Fibroblast of lung (primary cell): ENCODE measurements at places on chromosomes 7 and 10.

- DNase-seq, result peak; percentile 36
These were observed 39.9 kb downstream of the DKK1 start for GRCh38 chr10:52353960-52354394.

GRCh38 chr7:103870664-103871063, 118.8 kb downstream of the RELN start:
- no peak for DNase-seq

- DNase-seq, result peak; percentile 1
These were observed 403.4 kb downstream of the DNAJB9 start for GRCh38 chr7:108973075-108973474.

GRCh38 chr10:35447693-35448407, 111.5 kb downstream of the CCNY start:
- peak; percentile 92 for DNase-seq

- DNase-seq, result peak; percentile 5
These were observed 48.5 kb downstream of the LRRC18 start for GRCh38 chr10:48890888-48891850.

GRCh38 chr7:4707217-4707741, 25.2 kb downstream of the FOXK1 start:
- DNase-seq, result peak; percentile 77

DNA sequence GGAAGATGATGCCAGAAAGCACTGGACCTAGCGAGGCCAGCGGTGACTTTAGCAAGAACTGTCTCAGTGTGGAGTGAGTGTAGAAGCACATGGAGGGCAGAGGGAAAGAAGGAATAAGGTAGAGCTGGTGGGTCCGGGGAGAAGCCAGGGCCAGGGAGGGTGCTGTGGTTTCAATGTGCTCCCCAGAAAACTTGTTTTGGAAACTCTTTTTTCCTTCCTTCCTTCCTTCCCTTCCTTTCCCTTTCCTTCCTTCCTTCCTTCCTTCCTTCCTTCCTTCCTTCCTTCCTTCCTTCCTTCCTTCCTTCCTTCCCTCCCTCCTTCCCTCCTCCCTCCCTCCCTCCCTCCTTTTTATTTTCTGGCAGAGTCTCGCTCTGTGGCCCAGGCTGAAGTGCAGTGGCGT, 5.5 kb upstream of the RARRES2 start:
- no peak for DNase-seq

GRCh38 chr10:22816298-22816653, 101.9 kb upstream of the PIP4K2A start:
- DNase-seq, result peak; percentile 92

- no peak for DNase-seq
These were observed 49.3 kb downstream of the FBXW4 start for GRCh38 chr10:101645659-101646058.

DNA sequence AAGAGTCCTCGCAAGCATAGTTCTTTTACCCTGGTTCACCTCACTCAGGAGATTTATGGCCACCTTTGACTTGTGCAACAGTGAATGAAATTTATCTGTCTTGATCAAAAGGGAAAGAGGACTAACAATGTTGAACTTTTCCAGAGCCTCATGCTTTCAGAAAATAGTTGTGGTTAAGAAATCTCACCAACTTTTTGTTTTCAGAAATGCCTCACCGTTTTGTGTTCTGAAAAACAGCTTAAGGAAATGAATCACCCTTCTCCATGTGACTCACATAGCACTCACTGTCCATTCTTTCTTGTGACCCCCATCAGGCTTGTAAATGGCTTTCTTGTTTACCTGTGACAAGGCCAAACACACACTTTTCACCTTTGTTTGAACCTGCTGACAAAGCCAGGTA, 148.6 kb upstream of the FAM3C start:
- DNase-seq, result peak; percentile 98

GRCh38 chr10:19817231-19817933, 1.1 kb downstream of the PLXDC2 start:
- peak; percentile 32 for DNase-seq

- DNase-seq, result no peak
These were observed 16.1 kb upstream of the TSPAN12 start for GRCh38 chr7:120874016-120874415.

- no peak for DNase-seq
These were observed 40.0 kb upstream of the CTBP2 start for GRCh38 chr10:125200396-125200795.

GRCh38 chr7:115868369-115868768, 162.2 kb downstream of the TFEC start:
- no peak for DNase-seq

DNA sequence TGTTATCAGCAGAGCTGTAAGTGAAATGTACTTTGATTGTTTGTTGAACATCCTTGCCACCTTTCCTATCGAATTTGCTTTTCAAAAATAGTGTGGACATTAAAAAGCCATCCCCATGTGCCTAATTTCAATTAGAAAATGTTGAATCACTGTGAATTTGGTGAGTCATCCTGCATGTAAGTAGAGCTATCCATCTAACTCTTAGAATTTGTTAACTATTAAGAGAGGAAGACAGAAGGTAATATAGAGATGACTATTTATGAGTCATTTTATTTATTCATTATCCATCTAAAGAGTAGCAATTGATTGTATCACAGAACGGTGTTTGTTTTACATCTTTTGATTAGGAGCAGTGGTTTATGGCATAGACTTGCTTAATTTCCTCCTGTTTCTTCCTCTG, 154.7 kb downstream of the MGMT start:
- DNase-seq, result peak; percentile 21

DNA sequence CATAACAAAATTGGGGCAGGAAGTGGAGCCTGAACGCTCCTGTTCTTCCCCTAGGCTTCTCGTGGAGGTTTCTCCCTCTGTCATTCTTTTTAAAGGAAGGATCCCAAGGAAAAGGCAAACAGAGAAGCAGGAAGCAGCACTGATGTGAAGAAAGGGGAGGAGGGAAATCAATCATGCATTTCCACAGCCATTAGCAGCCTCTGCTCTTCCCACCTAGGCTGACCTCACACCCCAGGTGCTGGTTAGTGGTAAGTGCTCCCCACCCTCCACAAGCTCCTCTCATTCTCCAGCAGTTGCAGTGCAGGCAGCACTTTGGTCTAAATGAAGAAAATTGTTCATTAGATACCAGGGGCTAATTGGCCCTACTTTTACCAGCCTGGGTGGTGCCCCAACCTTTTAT, 2.6 kb downstream of the CRHR2 start:
- no peak for DNase-seq

DNA sequence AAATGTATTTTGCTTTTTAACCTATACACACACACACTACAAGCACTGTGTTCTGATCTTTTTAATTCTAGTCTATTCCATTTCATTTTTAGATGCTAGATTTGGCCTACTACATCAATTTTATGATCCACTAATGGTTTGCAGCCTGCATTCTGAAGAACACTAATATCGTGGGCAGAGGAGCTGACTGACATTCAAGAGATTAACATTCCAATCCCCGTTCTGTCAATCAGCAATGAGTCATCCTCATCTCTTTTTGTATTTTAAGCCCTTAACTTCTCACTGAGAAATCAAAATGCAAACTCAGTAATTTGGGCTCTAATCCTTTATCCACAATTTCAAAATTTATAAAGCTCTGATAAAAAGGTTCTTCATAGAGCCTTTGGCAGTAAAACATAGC, 47.1 kb upstream of the GAD2 start:
- DNase-seq, result no peak

DNA sequence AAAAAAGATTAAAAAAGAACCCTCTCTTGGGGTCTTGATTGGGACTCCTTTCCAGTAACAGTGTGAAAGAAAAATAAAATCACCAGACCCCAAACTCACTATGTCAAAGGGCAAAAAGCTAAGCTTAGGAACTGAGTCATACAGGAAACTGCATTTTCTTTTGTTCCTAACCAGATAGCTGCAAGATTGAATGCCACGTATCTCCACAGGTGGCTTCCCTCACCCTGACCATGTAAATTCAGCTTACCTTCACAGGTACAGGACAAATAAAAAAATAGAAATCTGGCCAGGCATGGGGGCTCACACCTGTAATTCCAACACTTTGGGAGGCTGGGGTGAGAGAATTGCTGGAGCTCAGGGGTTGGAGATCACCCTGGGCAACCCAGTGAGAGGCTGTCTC, 32.5 kb upstream of the EIF4H start:
- no peak for DNase-seq

GRCh38 chr7:118330388-118330787, 105.9 kb downstream of the ANKRD7 start:
- DNase-seq, result peak; percentile 8

DNA sequence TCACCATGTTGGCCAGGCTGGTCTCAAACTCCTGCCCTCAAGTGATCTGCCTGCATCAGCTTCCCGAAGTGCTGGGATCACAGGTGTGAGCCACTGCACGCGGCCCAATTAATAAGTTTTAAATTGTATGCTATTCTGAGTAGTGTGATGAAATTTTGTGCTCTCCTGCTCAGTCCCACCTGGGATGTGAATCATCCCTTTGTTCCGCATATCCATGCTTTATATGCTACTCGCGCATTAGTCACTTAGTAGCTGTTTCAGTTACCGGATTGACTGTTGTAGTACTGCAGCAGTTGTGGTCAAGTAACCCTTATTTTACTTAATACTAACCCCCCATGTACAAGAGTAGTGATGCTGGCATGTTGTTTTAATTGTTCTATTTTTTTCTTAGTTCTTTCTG, 47.3 kb upstream of the OIT3 start:
- DNase-seq, result peak; percentile 90

GRCh38 chr7:72292794-72293193, 119.3 kb downstream of the CALN1 start:
- no peak for DNase-seq

GRCh38 chr10:14753441-14753840, 21.3 kb downstream of the FAM107B start:
- no peak for DNase-seq
